ENCODE measurements at places on chromosomes 5 and 9. TPM values are rescaled to one million over a fixed set of nuclear protein-coding genes. Genes with fewer than 3 reads are reported as not detected.

The IFNA2 gene
- total RNA-seq: not detected

The PCDHA5 gene
- under 0.01 TPM for total RNA-seq

The RLN2 gene
- total RNA-seq: not detected

The PTPA gene
- 64.8 TPM for total RNA-seq

The TAS2R1 gene
- not detected for total RNA-seq

The NME5 gene
- total RNA-seq: 5.9 TPM

The JAK2 gene
- 23.3 TPM for total RNA-seq

The GLRA1 gene
- total RNA-seq: not detected

GRCh38 chr5:1483064-1483463 is 37.8 kb upstream of the SLC6A3 start:
- H3K4me1 ChIP-seq: no peaks in the 10 kb centered on the region
- no peaks in the 10 kb centered on the region for H3K27me3 ChIP-seq
- peaks cover 42% of the 10 kb centered on the region for H3K36me3 ChIP-seq
- H3K27ac ChIP-seq: no peak overlapping the region
- DNase-seq: no peak

- no peaks in the 10 kb centered on the region for H3K4me1 ChIP-seq
- H3K27ac ChIP-seq: no peak overlapping the region
- H3K36me3 ChIP-seq: no peaks in the 10 kb centered on the region
Measured at GRCh38 chr5:133494232-133494922, 118.0 kb downstream of the FSTL4 start.

DNA sequence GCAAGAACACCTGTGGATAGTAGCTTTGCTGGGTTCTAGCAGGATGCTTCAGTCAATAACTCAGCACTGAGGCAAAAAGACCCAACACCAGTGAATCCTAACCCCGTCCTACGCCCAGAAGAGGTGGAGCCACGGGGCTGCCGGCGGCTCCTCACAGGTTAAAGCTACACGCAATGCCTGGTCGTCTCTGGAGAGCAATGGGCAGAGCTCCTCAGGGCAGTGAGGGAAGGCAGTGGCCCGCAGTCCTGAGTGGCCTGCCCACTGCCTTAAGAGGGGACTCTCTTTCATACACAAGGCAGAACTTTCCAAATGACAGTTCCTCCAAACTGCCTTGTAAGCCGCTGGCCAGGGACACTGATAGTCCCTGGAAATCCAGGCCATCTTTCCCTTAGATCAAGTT is 244.2 kb upstream of the IRX2 start:
- DNase-seq: no peak
- no peak overlapping the region for H3K4me3 ChIP-seq
- no peaks in the 10 kb centered on the region for H3K4me1 ChIP-seq
- no peak overlapping the region for H3K27ac ChIP-seq
- H3K36me3 ChIP-seq: no peaks in the 10 kb centered on the region
- H3K27me3 ChIP-seq: no peaks in the 10 kb centered on the region

DNA sequence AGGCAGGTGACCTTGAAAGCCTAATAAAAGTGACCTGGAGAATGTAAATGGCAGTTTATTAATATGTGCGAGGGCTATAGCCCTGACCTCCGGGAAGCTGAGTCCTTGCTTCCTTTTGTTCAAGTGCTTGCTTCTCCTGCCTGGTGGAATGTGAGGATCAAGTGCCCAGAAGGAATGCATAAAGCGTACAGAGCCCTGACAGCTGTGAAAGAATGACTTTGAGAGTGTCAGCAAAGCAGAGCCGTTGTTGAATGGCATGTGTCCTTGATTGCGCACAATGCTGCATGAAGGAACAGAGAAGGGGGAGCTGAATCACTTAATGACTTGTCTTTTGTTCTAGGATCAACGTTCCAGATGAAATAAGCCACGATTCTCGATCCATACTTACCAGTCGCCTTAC is 133.0 kb downstream of the SLF1 start:
- H3K27ac ChIP-seq: no peak overlapping the region
- H3K4me3 ChIP-seq: no peak overlapping the region

DNA sequence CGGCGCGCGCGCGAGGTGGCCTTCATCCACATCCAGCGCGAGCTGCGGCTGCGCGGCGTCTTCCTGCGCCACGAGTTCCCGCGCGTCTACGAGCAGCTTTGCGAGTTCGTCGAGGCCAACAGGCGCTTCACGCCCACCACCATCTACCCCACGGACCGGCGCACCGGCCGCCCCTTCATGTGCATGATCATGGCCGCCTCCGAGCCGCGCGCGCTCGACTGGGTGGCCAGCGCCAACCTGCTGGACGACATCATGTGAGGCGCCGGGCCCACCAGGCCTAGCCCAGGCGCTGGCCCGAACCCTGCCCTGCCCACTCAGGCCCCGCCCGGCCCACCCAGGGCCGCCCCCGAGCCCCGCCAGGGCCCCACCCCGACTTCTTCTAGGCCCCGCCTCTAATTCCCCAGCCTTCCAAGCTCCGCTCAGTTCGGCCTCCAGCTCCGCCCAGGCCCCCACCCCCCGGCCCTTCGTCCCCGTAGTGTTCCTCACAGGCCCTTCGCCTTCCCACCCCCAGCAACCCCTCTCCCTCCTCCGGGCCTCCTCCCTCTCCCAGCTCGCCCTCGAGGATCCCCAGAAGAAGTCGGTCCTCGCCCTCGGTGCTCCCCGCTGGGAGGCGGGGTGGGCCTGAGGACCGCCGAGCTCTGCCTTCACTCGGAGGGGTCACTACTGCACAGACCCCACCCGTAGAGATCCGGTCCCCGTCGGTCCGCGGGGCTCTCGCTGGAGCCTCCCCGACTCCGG is 2.0 kb upstream of the PHPT1 start:
- peak overlapping the region; percentile 91 for H3K4me3 ChIP-seq
- H3K4me1 ChIP-seq: peaks cover 16% of the 10 kb centered on the region
- H3K36me3 ChIP-seq: peaks cover 15% of the 10 kb centered on the region

DNA sequence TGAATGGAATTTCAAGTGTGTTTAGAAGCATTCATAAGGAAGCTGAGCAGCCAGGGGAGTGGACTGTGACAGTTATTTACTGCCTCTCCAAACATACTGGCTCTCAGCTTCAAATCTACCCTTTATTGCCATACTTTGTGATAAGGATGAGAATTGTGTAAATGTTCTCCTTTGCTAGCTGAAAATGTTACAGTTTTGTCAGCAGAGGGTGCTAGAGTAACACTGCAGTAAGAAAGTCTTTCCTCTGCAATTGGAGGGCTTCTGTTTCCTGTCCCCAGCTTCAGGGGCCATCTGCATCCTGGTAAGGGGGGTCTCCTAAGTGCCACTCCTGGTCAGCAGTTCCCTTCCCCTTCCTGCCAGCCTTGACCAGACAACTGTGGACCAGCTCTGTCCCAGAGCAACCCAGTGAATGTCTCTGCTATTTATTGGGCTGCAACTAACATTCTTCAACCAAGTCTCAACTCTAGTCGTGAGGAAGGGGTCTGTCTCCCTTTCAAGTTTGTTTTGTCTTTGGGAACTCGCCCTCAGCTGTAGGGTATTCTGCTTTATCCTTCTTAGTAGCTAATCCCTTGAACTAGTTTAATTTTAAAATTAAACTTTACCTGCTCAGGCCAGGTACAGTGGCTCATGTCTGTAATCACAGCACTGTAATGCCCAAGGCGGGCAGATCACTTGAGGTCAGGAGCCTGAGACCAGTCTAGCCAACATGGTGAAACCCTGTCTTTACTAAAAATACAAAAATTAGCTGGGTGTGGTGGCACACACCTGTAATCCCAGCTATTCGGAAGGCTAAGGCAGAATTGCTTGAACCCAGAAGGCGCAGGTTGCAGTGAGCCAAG is 45.3 kb downstream of the RAPGEF6 start:
- no peaks in the 10 kb centered on the region for H3K36me3 ChIP-seq
- peak; percentile 91 for DNase-seq
- no peak overlapping the region for H3K27ac ChIP-seq
- no peak overlapping the region for H3K4me3 ChIP-seq
- no peaks in the 10 kb centered on the region for H3K27me3 ChIP-seq

DNA sequence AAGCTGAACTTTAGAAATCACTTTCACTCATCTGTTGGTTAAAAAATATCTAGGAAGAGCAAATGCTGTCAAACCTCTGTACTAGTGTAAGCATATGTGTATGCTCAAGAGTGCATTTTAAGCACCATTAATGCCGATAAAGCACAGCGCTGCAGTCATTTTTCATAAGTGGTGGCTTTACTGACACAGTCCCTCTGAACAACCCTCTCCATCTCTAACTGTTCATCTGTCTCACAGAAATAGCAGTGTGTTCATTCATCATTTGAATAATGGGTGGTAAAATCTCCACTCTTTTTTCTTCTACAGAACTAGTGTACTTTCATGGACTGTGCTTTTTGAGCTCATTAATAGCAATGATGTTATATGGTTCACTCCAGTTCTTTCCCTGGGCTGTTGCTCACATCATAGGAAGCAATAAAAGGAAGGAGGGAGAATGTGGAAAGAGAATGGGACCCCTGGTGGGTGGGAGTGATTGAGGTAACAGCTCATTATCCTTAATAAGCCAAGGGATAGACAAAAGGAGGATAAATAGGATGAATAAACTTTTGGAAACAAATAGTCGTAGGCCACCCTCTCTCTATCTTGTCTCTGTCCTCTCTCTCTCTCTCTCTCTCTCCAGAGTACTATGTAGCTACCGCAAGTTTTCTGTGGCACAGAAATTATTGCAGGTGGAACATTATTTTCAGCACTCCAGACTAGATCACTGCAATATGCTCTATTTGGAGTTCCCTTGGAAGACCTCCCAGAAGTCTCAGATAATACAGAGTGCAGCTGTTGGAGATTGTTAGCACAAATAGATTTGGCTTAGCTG is 117.9 kb upstream of the PRDM9 start:
- DNase-seq: no peak
- H3K4me3 ChIP-seq: no peak overlapping the region
- no peaks in the 10 kb centered on the region for H3K4me1 ChIP-seq
- H3K27me3 ChIP-seq: no peaks in the 10 kb centered on the region
- no peak overlapping the region for H3K27ac ChIP-seq
- H3K36me3 ChIP-seq: no peaks in the 10 kb centered on the region

- no peaks in the 10 kb centered on the region for H3K27me3 ChIP-seq
- no peaks in the 10 kb centered on the region for H3K36me3 ChIP-seq
- no peak for DNase-seq
- no peak overlapping the region for H3K27ac ChIP-seq
- H3K4me3 ChIP-seq: no peak overlapping the region
Measured at GRCh38 chr9:93612796-93613154, 36.4 kb downstream of the PHF2 start.

DNA sequence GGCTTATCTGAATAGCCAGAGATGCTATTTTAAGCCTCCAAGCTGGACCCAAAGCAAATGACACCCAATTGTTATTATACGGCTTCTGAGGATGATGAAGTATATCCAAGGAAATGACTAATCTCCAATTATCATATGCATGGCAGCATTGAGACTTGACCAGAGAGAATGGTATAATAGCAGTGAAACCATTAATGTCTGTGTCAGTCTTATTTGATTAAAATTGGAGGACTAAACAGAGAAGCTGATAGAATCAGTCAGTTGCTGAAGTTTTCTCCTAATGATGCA is 200.5 kb downstream of the EFNA5 start:
- H3K27me3 ChIP-seq: no peaks in the 10 kb centered on the region
- peaks cover 14% of the 10 kb centered on the region for H3K4me1 ChIP-seq
- H3K36me3 ChIP-seq: no peaks in the 10 kb centered on the region
- H3K4me3 ChIP-seq: no peak overlapping the region

GRCh38 chr5:14041528-14042192 is 97.2 kb upstream of the DNAH5 start:
- no peak for DNase-seq
- H3K4me3 ChIP-seq: no peak overlapping the region
- H3K27me3 ChIP-seq: no peaks in the 10 kb centered on the region
- H3K27ac ChIP-seq: peak overlapping the region; percentile 24
- peaks cover 40% of the 10 kb centered on the region for H3K4me1 ChIP-seq

DNA sequence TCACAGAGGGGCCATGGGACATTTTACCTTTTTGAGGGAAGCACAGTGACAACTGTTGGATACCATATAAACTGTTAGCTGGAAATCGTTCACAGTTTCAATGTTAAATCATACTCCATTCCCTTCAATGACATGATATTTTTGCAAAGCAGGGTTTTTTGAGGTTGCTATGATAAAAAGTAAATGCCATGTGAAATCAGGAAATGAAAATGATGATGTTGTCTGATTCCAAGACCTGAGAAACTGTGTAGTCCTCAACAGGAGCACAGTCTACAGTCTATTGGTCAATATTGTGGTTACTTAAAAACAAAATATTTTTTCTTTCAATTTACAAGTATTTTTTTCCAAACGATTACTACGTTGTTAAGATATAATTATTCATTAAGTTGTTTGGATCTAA is 24.0 kb upstream of the ADAM19 start:
- no peak overlapping the region for H3K4me3 ChIP-seq
- H3K4me1 ChIP-seq: peaks cover 21% of the 10 kb centered on the region

DNA sequence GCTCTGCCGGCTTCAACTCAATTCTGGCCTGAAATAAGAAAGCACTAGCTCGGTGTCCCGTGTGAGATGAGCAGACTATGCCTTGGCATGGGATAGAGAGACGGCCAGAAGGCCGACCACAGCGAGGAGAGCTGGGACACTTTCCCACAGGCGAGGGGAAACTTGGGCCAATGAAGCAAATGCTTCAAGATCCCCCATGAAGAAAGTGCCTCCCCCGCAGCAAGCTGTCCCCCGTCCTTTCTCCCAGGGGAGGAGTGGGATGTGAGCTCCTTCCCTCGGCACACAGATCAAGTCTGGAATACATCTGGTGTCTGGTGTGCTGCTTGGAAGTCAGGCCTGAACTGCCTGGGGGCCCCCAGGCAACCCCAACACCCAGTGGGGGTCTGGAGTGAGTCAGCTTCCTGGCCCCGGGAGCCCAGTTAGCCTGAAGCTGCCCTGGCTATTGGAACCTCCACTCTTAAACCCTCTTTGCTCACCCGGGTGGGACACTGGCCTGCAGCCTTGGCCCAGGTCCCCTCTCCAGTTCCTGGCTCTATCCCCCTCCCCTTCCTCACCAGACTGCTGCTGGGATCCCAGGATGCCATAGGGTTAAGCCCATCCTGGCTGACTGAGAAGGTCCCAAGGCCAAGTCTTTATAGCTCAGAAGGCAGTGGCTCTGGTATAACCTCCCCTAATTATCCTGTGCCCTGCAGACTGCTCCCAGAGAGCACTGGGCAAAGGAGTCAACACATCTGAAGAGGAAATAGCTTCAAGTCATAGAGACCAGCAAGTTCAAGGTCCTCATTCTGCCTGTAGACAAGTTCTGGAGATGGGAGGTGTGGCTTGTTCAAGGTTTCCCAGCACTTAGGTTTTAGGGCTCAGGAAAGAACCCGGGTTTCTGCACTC is 205.3 kb downstream of the TTLL11 start:
- peak overlapping the region; percentile 82 for H3K27ac ChIP-seq
- peak overlapping the region; percentile 8 for H3K4me3 ChIP-seq
- DNase-seq: no peak

GRCh38 chr9:106717686-106718085 is 145.3 kb upstream of the ZNF462 start:
- peak; percentile 15 for DNase-seq
- no peaks in the 10 kb centered on the region for H3K27me3 ChIP-seq
- H3K4me3 ChIP-seq: no peak overlapping the region
- peak overlapping the region; percentile 9 for H3K27ac ChIP-seq
- H3K4me1 ChIP-seq: peaks cover 23% of the 10 kb centered on the region
